Left ventricle myocardium inferior (tissue), 1 donor: ENCODE measurements at places on chromosomes 4 and X. TPM values are rescaled to one million over a fixed set of nuclear protein-coding genes. Genes with fewer than 3 reads are reported as not detected.

DUSP21 gene
- not detected for total RNA-seq

CSAG1 gene
- total RNA-seq = not detected

DYNLT3 gene
- total RNA-seq = 17.6 TPM

DNA sequence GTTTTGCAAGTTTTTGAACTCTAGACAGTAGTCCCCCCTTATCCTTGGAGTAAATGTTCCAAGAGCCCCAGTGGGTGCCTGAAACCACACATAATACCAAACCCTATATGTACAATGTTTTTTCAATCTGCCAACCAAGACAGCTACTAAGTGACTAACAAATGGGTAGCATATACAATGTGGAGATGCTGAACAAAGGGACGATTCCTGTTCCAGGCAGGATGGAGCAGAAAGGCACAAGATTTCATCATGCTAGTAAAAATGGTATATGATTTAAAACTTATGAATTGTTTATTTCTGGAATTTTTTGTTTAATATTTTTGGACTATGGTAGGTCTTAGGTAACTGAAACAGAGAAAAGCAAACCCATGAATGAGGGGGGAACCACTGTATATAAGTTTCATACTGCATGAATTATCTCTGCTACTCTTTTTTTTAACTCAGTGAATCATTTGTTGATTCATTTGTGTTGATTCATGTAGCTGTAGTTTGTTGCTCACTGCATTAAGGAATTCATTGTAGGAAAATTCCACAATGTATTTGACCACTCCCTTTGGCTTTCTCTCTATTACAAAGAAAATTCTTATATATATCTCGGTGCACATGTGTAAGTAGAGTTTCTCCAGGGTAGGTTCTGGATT, 21.9 kb upstream of the ANXA3 start:
- H3K27me3 ChIP-seq = no peaks in the 10 kb centered on the region
- no peak overlapping the region for H3K27ac ChIP-seq
- DNase-seq = no peak
- H3K36me3 ChIP-seq = no peaks in the 10 kb centered on the region
- H3K4me1 ChIP-seq = no peaks in the 10 kb centered on the region

GRCh38 chr4:180518906-180519305, 1724.3 kb upstream of the TENM3 start:
- H3K27me3 ChIP-seq = no peaks in the 10 kb centered on the region
- no peak for DNase-seq
- no peaks in the 10 kb centered on the region for H3K4me1 ChIP-seq
- no peak overlapping the region for H3K27ac ChIP-seq
- no peak overlapping the region for H3K4me3 ChIP-seq

DNA sequence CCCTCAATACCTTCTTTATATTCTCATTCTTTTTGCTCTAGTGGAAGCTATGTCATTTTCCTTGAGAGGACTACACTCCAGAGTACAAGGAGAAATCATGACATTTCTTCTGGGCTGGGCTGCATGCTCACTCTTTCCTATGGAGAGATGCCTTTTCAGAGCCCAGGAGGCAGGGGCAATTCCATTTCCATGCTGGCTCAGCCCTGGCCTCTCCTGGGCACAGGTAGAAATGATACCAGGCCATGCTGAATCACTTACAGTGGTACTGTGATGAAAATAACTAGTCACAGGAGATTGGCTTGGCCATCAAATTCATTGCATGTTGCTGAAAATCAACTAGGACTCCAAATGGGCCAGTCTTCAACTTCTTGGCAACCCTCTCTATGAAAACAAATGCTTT, 34.0 kb upstream of the PPARGC1A start:
- H3K36me3 ChIP-seq = no peaks in the 10 kb centered on the region
- H3K4me3 ChIP-seq = no peak overlapping the region
- no peaks in the 10 kb centered on the region for H3K27me3 ChIP-seq
- H3K4me1 ChIP-seq = peaks cover 7% of the 10 kb centered on the region
- no peak for DNase-seq

DNA sequence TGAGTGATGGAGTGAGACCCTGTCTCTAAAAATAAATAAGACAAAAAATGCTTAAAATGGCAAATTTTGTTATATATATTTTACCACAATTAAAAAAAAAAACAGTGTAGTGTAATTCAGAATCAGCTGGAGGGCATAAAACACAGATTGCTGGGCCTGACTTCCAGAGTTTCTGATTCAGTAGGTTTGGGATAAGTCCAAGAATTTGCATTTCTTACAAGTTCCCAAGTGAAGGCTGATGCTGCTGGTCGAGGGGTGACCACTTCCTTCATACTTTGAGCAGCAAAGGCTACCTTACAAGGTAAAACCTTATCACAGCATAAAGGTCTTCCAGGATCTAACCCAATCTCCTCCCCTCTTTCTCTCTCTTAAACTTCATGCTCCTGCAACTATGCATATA, 40.7 kb downstream of the KLHL8 start:
- no peaks in the 10 kb centered on the region for H3K4me1 ChIP-seq
- H3K27me3 ChIP-seq = no peaks in the 10 kb centered on the region

- H3K4me3 ChIP-seq = no peak overlapping the region
- H3K4me1 ChIP-seq = no peaks in the 10 kb centered on the region
- DNase-seq = no peak
- no peaks in the 10 kb centered on the region for H3K27me3 ChIP-seq
- no peak overlapping the region for H3K27ac ChIP-seq
- H3K36me3 ChIP-seq = no peaks in the 10 kb centered on the region
Observed at GRCh38 chrX:7941390-7942042, 14.3 kb upstream of the PNPLA4 start.

DNA sequence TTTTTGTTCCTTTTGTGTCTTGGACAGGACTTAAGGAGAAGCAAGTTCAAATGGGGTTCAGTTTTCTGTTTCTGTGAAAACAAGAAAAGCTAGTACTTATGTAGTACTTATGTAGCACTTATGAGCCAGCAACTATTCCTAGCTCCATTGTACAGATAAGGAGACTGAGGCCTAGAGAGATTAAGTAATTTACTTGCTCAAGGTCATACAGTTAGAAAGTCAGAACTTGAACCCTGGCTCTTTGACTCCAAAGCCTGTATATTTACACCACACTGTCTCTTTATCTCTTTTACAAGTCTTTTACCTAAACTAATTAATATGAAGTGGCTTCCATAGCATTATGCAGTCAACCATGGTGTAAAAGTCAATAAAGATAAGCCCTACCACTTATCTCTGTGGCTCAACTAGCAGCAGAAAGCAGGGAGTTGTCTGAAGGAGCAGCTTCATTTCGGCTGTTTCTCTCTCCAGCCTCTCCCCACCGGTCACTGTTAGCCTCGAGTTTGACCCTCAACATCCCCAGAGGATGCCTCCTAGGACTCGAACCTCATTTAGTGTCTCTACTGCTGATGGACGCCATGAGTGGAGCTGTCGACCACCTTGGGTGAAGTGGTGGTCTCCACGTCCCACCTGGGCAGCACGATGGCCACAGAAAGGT, 209.9 kb downstream of the SHROOM3 start:
- H3K4me3 ChIP-seq = no peak overlapping the region
- H3K27me3 ChIP-seq = no peaks in the 10 kb centered on the region
- peaks cover 8% of the 10 kb centered on the region for H3K4me1 ChIP-seq
- no peak overlapping the region for H3K27ac ChIP-seq
- no peaks in the 10 kb centered on the region for H3K36me3 ChIP-seq

GRCh38 chr4:3724319-3725231, 41.6 kb upstream of the ADRA2C start:
- no peak for DNase-seq
- H3K36me3 ChIP-seq = no peaks in the 10 kb centered on the region
- no peak overlapping the region for H3K4me3 ChIP-seq
- H3K27ac ChIP-seq = no peak overlapping the region
- H3K4me1 ChIP-seq = no peaks in the 10 kb centered on the region
- peaks cover 90% of the 10 kb centered on the region for H3K27me3 ChIP-seq

DNA sequence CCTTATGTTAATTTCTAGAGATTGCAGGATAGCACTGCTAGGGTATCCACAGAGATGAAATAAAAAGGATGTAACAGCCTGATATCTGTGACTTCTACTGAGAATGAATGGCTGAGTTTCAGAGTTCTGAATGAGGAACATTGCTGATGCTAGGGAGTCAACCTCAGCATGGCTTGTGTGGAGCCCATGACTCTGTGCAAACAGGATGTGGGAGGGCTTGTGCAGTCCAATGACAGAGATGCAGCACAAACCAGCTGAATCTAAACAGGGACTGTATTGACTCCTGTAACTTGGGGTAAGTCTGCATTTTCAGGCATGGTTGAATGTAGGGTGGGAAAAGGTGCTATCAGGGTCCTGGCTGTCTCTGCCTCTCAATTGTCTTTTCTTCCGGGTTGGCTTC, 5.3 kb upstream of the RASL11B start:
- H3K4me1 ChIP-seq = peaks cover 24% of the 10 kb centered on the region
- H3K27me3 ChIP-seq = no peaks in the 10 kb centered on the region
- H3K36me3 ChIP-seq = no peaks in the 10 kb centered on the region
- H3K4me3 ChIP-seq = no peak overlapping the region
- no peak for DNase-seq

- H3K4me3 ChIP-seq = peak overlapping the region; percentile 6
- H3K27ac ChIP-seq = peak overlapping the region; percentile 89
- DNase-seq = peak; percentile 46
- H3K36me3 ChIP-seq = no peaks in the 10 kb centered on the region
Observed at GRCh38 chrX:154730253-154730891, 20.5 kb downstream of the GAB3 start.

DNA sequence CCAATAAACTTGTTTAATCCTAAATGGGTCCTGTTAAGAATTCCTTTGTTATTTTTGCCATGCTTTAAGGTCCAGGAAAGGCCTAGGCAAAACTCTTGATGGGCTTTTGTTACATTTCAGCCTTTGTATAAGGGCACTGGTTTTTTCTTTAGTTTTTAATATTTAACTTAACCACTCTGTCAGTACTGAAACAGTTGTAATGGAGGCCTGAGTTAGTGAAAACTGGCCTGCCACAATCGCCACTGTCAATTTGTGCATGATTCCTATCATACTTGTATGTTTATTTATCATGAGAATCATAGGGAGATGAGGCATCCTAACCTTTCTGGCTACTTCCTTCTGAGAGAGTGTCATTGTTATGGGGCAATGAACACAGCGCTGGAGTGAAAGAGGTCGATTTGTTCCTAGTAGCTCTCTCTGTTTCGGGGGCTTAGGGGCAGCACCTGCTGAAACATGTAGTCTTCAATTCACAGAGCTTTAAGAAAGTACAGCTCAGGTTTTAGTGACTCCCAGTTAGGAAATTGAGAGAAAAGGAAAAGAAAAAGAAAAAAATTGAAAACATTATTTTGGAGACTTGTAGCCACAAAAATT, 393.8 kb upstream of the FSTL5 start:
- DNase-seq = no peak
- H3K4me1 ChIP-seq = no peaks in the 10 kb centered on the region
- no peaks in the 10 kb centered on the region for H3K36me3 ChIP-seq

- H3K36me3 ChIP-seq = peaks cover 17% of the 10 kb centered on the region
- H3K27ac ChIP-seq = no peak overlapping the region
- no peak overlapping the region for H3K4me3 ChIP-seq
Observed at GRCh38 chrX:153801669-153802068, 7.2 kb downstream of the SSR4 start.

DNA sequence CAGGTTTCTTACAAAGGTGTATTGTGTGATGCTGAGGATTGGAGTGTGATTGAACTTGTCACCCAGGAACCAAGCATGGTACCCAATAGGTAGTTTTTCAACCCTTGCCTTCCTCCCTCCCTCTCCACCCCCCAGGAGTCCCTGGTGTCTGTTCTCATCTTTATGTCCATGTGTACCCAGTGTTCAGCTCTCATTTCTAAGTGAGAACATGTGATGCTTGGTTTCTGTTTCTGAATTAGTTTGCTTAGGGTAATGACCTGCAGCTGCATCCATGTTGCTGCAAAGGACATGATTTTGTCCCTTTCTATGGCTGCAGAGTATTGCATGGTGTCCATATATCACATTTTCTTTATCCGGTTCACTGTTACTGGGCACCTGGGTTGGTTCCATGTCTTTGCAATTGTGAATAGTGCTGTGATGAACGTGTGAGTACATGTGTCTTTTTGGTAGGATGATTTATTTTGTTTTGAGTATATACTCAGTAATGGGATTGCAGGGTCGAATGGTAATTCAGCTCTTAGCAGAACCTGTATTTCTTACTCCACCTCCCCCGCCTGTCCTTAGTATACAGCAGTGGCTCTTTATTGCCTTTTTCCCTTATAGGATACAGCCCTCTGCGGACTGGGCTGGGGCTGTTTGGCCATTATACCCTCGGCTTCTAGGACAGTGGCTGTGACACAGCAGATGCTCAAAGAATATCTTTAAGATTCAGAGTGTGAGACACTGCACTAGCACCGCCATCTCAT, 145.4 kb downstream of the PTTG2 start:
- no peaks in the 10 kb centered on the region for H3K27me3 ChIP-seq
- no peak for DNase-seq
- peaks cover 21% of the 10 kb centered on the region for H3K4me1 ChIP-seq

DNA sequence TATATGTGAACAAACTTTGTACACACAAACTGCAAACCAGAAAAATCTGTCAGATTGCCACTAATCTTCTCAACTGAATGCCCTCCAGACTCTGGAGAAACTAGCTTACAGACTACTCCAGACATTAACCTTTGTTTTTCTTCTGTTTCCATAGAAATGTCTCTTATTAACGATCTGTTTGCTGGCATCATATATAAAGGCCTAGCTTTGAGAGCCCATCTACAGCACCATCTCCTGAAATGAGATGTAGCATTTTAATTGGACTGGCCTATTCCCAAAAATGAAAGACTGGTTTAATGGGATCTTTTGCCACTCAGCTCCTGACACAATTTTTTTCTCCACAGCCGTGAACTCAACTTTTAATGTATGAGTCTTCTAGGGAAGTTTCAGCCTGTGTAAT, 266.0 kb upstream of the IL1RAPL1 start:
- H3K4me1 ChIP-seq = no peaks in the 10 kb centered on the region
- H3K27me3 ChIP-seq = no peaks in the 10 kb centered on the region
- H3K27ac ChIP-seq = no peak overlapping the region
- no peaks in the 10 kb centered on the region for H3K36me3 ChIP-seq
- H3K4me3 ChIP-seq = no peak overlapping the region

DNA sequence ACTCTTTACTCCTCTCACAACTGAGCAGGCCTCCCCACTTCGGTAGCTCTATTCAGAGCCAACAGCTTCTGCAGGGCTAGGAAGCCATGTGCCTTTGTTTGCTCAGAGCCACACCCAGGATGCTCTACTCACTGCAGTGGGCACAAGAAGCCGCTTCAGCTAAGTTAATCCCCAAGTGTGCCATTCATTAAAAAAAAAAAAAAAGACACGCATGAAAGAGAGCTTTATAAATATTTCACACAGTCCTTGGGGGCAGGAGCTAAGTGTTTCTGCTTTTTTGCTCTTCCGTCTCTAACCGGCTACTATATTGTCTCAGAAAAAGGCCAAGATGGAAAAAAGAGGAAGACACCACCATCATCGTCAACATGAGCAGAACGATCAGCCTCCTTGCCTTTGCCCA, 8.1 kb downstream of the CRMP1 start:
- DNase-seq = no peak
- no peak overlapping the region for H3K27ac ChIP-seq
- peaks cover 91% of the 10 kb centered on the region for H3K27me3 ChIP-seq
- no peaks in the 10 kb centered on the region for H3K36me3 ChIP-seq
- H3K4me1 ChIP-seq = peaks cover 22% of the 10 kb centered on the region

- no peaks in the 10 kb centered on the region for H3K27me3 ChIP-seq
- H3K4me3 ChIP-seq = no peak overlapping the region
Observed at GRCh38 chr4:182531555-182532162, 288.5 kb downstream of the TENM3 start.

- no peak for DNase-seq
- peak overlapping the region; percentile 91 for H3K27ac ChIP-seq
- no peaks in the 10 kb centered on the region for H3K27me3 ChIP-seq
- H3K4me1 ChIP-seq = peaks cover 37% of the 10 kb centered on the region
Observed at GRCh38 chr4:70901607-70901983, 574 bp upstream of the MOB1B start.
